Left colon (tissue), 2 donors: ENCODE measurements at places on chromosomes 16 and 17. TPM values are rescaled to one million over a fixed set of nuclear protein-coding genes. Genes with fewer than 3 reads are reported as not detected.

Gene TMEM88
- total RNA-seq = 3.8 TPM

Gene PAM16
- 26.9 TPM for total RNA-seq

Gene CCT6B
- total RNA-seq = 0.89 TPM

Gene CD300LB
- 0.12 TPM for total RNA-seq

Gene KCNH6
- 1.1 TPM for total RNA-seq

Gene MEIOB
- total RNA-seq = not detected

Gene SNX20
- total RNA-seq = 2.6 TPM

Gene TRPV2
- 9.2 TPM for total RNA-seq

Gene GUCY2D
- total RNA-seq = not detected

Gene MRPL38
- total RNA-seq = 84.2 TPM

Gene NPTX1
- 9.8 TPM for total RNA-seq

Gene HCRT
- total RNA-seq = not detected

Gene NPIPB9
- total RNA-seq = 4.0 TPM

Gene KRTAP16-1
- not detected for total RNA-seq

Gene TVP23A
- total RNA-seq = 0.78 TPM

Gene LAT
- total RNA-seq = 6.9 TPM

Gene C16orf46
- 0.75 TPM for total RNA-seq

Gene HEXD
- total RNA-seq = 32.0 TPM

Gene KRT23
- total RNA-seq = not detected

Gene PRSS33
- total RNA-seq = not detected

Gene VASN
- total RNA-seq = 2.2 TPM
